ENCODE measurements at places on chromosomes 3 and 15. TPM values are rescaled to one million over a fixed set of nuclear protein-coding genes. Genes with fewer than 3 reads are reported as not detected.

The ADAMTS7 gene
- total RNA-seq: 62.9 TPM

The PP2D1 gene
- not detected for total RNA-seq

The CYFIP1 gene
- 116 TPM for total RNA-seq

DNA sequence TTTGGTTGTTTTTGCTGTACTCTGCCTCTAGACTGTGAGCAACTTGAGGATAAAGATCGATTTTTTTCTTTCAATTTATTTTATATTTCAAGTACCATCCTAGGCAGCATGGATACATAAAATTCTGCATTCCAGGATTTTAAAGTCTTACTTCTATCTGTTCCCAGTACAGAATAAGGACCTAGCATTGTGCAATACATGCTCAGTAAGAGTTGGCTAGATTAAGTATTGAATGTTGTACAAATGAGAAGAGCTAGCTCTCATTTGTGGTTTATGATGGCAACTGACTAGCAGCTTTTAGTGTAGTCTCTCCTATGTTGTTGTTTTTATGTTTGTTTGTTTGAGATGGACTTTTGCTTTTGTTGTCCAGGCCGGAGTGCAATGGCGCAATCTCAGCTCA, 222.7 kb downstream of the TP63 start:
- DNase-seq: no peak
- no peaks in the 10 kb centered on the region for H3K36me3 ChIP-seq
- no peak overlapping the region for H3K4me3 ChIP-seq
- no peaks in the 10 kb centered on the region for H3K27me3 ChIP-seq

The RAD51 gene
- 29.2 TPM for total RNA-seq

The FANCD2 gene
- 65.4 TPM for total RNA-seq

DNA sequence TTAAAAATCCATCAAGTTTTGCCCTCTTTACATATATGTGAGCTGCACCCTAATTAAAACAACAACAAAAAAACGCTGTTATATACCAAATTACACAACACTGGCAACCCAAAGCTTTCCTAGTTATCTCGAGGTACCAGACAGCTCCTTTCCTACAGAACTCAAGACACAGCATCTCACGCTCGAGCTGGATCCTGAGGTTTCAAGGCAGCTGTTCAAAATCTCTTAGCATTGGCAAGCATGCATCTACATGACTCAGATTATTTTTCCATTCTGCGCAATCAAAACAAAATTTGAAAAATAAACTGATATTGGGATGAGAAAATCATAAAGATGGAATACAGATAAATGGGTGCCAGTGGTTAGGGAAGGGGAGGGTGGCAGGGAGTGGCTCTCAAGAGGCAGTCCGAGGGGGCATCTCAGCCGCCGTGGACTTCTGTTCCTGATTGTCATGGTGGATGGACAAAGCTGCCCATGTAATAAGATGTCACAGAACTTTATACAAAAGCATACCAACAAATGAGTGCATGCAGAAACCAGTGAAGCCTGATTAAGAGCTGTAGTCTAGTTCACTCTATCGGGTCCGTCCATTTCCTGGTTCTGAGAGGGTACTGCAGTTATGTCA, 91.5 kb downstream of the ADAMTS17 start:
- DNase-seq: no peak
- no peaks in the 10 kb centered on the region for H3K36me3 ChIP-seq
- H3K4me1 ChIP-seq: peaks cover 20% of the 10 kb centered on the region
- H3K4me3 ChIP-seq: no peak overlapping the region
- H3K27me3 ChIP-seq: no peaks in the 10 kb centered on the region
- no peak overlapping the region for H3K27ac ChIP-seq

DNA sequence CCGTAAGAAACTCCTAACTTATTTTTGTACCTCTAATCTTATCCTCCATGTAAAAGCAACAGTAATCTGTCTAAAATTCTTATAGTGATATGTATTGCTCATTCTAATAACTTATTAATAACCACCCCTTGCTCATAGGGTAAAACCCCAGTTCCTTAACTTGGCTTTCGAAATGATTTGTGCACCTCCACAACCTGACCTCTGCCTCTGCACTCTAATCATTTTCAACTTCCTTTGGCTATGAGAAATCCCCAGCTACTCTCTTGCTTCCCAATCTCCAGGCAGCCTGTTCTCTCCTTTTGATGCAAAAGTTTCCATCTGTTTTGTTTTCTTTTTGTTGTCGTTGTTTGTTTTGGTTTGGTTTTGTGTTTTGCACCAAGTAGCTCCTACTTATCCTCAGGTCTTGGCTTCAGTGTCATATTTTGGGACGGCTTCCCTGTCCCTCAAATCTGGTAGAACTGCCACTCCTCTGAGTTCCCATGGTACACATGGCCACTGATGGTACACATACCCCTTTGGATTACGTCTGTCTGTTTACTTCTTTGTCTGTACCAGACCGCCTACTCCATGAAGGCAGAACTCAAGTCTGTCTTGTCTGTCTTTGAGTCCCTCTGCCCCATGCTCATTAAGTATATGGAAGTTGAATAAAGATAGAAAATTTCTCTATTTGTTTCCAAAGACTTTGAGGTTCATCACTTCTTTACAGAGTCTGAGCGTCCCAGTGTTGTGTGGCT, 105.6 kb upstream of the TGFBR2 start:
- no peaks in the 10 kb centered on the region for H3K27me3 ChIP-seq
- H3K4me3 ChIP-seq: no peak overlapping the region
- DNase-seq: no peak
- peaks cover 9% of the 10 kb centered on the region for H3K4me1 ChIP-seq

DNA sequence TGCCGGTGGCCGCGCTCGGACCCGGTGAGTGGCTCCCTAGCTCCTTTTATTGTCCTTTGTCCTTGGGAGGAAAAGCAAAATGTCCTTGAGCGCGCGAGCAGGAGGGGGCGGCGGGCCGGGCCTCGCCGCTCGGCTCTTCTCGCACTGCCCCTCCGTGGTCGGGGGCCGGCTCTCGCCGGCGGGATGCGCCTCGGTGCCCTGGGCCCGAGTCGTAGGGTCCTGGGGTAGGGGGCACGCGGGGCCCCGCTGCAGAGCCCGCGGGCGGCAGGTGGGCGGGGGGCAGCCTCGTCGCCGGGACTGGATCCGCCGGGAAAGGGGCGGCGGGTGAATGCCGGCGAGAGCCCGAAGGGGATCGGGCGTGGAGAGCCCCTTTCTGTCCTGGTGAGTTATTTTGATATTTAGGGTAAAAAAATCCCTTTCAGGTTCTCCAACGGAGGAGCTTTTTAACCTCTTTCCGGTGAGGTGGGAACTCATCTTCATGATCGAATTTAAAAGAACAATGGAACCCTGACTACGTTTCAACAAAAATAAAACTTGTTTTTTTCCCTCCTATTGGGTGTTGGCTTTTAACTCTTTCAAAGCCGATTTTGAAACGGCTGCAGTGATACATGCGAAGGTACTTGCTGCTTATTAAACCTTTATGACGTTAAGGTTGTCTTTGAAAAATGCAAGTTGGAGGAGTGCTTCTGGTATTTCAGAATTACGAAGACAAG, 16.8 kb upstream of the CHD2 start:
- peaks cover 6% of the 10 kb centered on the region for H3K27me3 ChIP-seq
- peak overlapping the region; percentile 99 for H3K27ac ChIP-seq
- no peak for DNase-seq

GRCh38 chr15:37695719-37696118, 238.7 kb upstream of the TMCO5A start:
- no peak overlapping the region for H3K27ac ChIP-seq
- H3K36me3 ChIP-seq: no peaks in the 10 kb centered on the region
- peaks cover 5% of the 10 kb centered on the region for H3K4me1 ChIP-seq
- H3K4me3 ChIP-seq: no peak overlapping the region

The ARPIN gene
- 26.0 TPM for total RNA-seq

The LRRC34 gene
- 10.1 TPM for total RNA-seq

GRCh38 chr3:168976969-168977368, 686.5 kb downstream of the MECOM start:
- no peaks in the 10 kb centered on the region for H3K27me3 ChIP-seq
- no peak overlapping the region for H3K4me3 ChIP-seq
- H3K36me3 ChIP-seq: no peaks in the 10 kb centered on the region
- DNase-seq: no peak
- H3K27ac ChIP-seq: no peak overlapping the region

DNA sequence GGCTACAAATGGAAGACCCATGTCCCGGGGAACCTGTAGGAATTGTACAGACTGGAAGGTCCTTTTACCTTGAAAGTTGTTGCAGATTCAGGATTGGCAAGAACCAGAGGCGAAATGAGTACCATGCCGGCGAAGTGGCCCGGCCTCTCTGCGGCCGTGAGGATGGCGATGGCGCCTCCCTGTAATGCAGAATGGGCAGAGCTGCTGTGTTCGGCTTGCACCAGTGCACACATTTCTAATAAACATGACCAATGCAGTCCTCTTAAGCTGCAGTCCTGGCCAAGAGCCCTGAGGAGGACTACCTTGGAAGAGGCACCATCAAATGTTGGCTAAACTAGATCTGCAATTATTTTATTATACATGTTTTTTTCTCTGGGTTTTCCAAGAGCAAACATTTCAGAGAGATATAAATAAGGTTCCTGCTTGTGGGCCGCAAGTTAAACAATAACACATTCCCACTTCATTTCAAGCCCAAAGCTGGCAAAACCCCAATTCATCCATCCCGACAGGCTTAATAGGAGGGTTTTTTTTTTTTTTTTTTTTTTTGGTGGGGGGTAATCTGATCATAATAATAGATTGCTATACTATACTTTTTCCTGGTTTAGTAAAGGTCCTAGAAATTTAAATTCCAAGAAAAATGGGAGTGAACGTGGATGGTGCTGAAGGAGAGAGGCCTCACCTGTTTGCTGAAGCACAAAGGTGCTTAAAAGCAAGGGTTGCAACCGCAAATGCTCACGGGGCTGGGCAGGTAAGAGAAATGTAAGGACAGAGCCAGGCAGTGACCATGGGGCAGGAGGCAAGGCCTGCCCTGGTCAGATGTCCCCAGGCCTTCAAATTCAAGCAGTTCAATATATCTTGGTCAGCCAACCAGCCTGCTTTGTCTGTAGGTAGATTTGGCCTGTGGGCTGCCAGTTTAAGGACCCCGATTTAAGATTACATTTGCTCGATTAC, 48.5 kb downstream of the ABTB1 start:
- DNase-seq: no peak
- H3K4me3 ChIP-seq: no peak overlapping the region
- H3K4me1 ChIP-seq: peaks cover 18% of the 10 kb centered on the region
- H3K27me3 ChIP-seq: no peaks in the 10 kb centered on the region

GRCh38 chr3:48405343-48405881, 24.5 kb downstream of the PLXNB1 start:
- no peak overlapping the region for H3K27ac ChIP-seq
- H3K4me3 ChIP-seq: no peak overlapping the region
- H3K36me3 ChIP-seq: peaks cover 10% of the 10 kb centered on the region
- no peaks in the 10 kb centered on the region for H3K4me1 ChIP-seq

GRCh38 chr3:52843108-52843865, 8.5 kb upstream of the MUSTN1 start:
- H3K4me3 ChIP-seq: no peak overlapping the region
- no peak overlapping the region for H3K27ac ChIP-seq
- no peaks in the 10 kb centered on the region for H3K27me3 ChIP-seq
- H3K36me3 ChIP-seq: peaks cover 3% of the 10 kb centered on the region
- peaks cover 39% of the 10 kb centered on the region for H3K4me1 ChIP-seq

- H3K4me1 ChIP-seq: peaks cover 37% of the 10 kb centered on the region
- peak overlapping the region; percentile 13 for H3K4me3 ChIP-seq
- peak; percentile 40 for DNase-seq
- H3K27me3 ChIP-seq: peaks cover 4% of the 10 kb centered on the region
- H3K27ac ChIP-seq: no peak overlapping the region
Observed at GRCh38 chr3:55538158-55538557, 51.1 kb upstream of the WNT5A start.

DNA sequence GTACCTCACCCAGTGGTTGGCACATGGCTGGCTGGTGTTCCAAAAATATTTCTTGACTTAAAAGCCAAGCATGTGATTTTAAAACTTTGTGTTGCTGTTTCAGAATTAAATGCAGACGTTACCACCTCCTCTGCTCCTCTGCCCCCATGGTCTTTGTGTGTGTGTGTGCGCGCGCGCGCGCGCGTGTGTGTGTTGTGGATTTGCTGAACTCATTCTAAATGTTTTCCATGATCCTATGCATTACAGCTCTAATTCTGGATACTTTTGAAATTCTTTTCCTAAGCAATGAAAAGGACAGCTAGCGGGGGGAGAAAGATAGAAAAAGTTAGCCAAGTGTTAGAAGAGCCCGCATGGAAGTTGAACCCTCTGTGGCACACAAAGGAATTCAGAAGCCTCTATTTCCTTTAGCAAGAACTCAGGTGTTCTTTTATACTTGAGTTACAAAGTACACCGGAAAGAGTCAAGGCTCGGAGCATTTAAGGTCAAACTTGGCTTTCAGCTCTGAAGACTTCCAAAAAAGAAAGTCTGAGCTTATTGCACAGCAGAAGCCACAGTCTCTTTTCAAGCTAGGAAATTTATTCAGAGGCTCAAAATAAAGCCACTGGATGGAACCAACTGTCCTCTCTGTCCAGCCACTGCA, 350.5 kb upstream of the TBL1XR1 start:
- DNase-seq: no peak
- peak overlapping the region; percentile 91 for H3K27ac ChIP-seq
- no peaks in the 10 kb centered on the region for H3K36me3 ChIP-seq
- peaks cover 38% of the 10 kb centered on the region for H3K4me1 ChIP-seq
- no peak overlapping the region for H3K4me3 ChIP-seq
- H3K27me3 ChIP-seq: no peaks in the 10 kb centered on the region

The HYAL1 gene
- total RNA-seq: 2.5 TPM

GRCh38 chr3:113113361-113113760, 98.0 kb upstream of the BOC start:
- no peaks in the 10 kb centered on the region for H3K27me3 ChIP-seq
- no peak overlapping the region for H3K4me3 ChIP-seq
- H3K36me3 ChIP-seq: no peaks in the 10 kb centered on the region

DNA sequence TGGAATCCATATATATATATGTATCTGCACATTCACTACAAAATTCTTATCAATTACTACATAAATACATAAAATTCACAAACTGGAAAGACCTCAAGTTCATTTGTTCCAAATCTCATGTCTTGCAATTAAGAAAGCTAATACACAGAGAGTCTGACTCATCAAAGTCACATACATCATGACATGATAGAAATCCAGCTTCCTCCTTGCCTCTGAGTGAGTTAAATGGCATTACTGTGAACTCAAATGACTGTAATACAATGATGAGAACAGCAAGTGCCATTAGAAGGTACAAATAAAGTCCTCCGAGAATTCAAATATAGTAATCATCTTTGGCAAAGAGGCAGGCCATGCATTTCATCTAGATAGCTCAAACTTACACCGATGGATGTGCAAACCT, 55.1 kb upstream of the AGTR1 start:
- no peak overlapping the region for H3K27ac ChIP-seq
- peaks cover 12% of the 10 kb centered on the region for H3K4me1 ChIP-seq
- no peak overlapping the region for H3K4me3 ChIP-seq

- no peaks in the 10 kb centered on the region for H3K27me3 ChIP-seq
- no peak overlapping the region for H3K27ac ChIP-seq
Observed at GRCh38 chr3:196274585-196274984, 12.9 kb downstream of the PCYT1A start.

All from neural crest cell (in vitro differentiated cells).